ENCODE measurements at places on chromosomes 12 and 14.

DNA sequence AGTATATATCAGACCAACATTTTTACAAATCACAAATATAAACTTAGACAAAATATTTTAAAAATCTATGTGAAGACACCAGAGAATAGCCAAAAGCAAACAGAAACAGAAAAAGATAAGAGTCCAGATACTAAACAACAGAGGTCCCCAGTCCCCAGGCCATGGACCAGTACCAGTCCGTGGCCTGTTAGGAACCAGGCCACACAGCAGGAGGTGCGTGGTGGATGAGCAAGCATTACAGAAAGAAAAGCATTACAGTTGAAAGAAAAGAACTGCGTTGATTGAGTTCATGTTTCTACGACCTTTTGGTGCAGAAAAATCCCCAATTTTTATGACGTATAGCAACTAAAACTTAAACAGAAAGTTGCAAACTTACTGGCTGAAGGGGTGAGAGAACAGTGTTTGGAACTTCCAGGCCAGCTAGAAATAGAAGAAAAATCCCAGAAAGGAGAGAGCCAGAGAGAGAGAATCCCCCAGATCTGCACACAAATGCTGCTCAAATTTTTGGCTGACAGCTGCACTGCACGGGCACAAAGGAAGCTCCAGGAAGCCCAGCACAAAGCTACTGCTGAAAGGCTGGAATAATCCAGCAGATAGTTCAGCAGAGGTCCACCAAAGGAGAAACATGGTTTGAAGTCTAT lies 159.6 kb upstream of the C14orf180 start:
- no peak for DNase-seq

- no peak for DNase-seq
These were observed 27.9 kb upstream of the ATP2A2 start for GRCh38 chr12:110253176-110253575.

DNA sequence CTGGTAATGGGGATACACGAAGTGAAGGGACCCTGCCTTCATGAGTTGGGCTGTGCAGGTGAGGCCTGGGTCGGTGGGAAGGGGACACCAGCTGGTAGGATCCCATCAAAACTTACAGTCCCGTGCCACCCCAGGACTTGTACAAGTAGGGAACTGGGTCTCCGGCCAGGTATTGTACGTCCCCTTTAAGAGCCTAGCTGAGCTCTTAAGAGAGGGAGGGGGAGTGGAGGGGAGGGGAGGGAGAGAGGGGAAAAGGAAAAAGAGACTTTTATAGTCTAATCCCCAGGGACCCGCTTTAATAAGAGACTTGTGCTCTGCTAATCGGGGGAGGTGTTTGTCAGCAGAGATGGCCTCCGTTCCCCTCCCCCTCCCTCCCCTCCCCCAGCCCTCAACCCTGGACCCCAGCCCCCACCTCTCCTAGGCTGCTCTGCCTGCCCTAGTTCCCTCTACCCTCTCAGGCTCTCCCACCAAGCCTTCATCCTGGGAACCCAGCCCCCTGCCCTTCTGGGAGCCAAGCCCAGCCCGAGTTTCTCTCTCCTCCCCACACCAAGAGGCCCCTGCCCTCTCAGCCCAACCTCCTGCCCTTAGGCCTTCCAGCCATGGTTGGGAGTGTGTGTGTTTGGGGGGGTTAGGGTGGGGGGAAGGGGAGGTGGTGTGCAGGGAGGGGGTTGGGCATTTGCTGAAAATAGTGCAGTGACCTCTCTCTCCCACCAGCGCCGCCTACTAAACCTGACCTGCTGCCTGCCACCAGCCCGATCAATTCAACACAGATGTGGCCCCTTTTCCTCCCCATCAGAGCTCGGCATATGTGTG lies 2.6 kb downstream of the GDF11 start:
- no peak for DNase-seq

DNA sequence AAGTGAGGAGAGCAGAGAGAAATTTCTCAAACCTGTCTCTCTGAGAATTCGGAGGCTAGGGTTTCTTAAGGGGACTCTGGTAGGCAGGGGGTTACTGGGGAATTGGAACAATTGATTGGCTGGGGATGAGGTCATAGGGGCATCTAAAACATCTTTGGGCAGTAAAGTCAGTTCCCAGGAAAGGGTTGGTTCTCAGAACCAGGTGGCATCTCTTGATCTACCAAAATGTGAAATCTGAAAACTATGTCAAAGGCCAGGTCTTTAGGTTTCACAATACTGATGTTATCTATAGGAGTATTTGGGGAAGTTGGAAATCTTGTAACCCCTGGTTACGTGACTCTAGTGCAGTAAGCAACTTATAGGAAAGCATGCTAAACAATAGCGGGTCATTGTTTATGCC lies 6.9 kb downstream of the C12orf75 start:
- DNase-seq = no peak

GRCh38 chr12:112664569-112664968 lies 127.0 kb upstream of the RPH3A start:
- no peak for DNase-seq

- DNase-seq = no peak
These were observed at the start of gene FGD4 for GRCh38 chr12:32399370-32400113. TSS of gene FGD4 (plus strand) at chr12:32399558.

DNA sequence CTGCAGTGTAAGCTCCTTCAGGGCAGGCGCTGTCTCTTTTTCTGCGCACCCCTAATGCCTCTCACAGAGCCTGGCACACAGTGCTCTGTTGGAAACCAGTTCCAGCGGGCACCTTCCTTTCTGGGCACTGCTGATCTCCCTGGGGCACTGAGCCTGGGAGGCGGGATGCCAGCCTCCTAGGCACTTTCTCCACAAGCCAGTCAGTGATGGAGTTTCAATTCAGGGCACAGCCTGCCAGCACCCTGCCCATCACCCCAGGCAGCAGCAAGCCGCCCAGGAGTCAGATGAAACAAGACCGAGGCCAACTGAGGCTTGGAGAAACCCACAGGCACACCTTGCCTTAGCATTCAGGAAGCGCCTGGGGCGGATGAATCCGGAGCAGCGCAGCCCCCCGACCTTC lies 5.7 kb upstream of the CTDSP2 start:
- DNase-seq = no peak

DNA sequence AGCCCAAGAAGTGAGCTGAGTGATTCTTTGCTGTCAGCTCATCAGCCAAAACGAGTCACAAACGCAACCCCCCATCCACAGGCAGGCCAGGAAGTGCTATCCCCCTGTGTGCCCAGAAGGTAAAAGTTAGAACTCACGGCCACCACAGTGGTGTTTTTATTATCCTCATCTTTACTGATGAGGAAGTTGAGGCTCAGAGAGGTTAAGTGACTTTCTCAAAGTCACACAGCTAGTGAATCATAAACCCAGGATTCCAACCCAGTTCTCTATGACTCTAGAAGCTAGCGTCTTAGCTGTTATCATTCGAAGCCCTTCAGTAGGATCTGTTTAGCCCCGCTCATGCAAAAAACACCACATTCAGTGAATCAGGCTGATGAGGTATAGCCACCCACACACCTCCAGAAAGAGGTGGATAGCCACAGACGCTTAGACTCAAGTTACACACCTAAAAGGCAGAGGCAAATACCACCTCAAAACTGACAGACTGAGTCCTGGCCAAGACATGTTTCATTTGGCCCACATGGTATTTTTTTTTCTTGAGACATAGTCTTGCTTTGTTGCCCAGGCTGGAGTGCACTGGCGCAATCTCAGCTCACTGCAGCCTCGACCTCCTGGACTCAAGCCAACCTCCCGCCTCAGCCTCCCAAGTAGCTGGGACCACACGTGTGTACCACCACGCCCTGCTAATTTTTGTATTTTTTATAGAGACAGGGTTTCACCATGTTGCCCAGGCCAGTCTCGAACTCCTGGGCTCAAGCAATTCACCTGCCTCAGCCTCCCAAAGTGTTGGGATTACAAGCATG lies 100.7 kb downstream of the SCARB1 start:
- no peak for DNase-seq

GRCh38 chr14:20512177-20512905 lies 7.0 kb downstream of the RNASE10 start:
- DNase-seq = no peak

- DNase-seq = no peak
These were observed 8.7 kb downstream of the CLEC7A start for GRCh38 chr12:10121278-10121677.

- no peak for DNase-seq
These were observed 9.1 kb downstream of the NTF3 start for GRCh38 chr12:5440978-5441377.

- DNase-seq = no peak
These were observed 166.9 kb downstream of the NELL2 start for GRCh38 chr12:44709166-44709565.

DNA sequence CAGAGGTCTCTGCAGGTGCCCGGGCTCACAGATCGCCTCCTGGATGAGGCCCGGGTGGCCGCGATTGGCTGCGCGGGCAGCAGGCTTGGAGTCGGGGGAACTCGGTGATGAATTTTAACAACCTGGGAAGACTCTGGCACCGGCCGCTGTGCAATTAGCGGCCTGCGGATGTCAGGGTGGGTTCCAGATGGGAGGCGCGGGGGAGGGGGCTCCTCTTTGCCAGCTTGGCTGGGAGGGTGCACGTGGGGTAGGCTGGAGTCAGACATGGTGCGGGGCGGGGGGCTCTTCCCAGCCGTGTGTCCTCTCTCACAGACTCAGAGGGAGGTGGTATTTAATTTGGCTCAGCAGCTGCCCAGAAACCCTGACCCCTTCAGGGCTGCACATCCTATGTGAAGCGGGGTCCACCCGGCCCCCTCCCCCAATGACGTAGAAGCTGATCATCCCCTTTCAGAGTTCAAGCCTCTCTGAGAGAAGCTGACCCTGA lies 81.4 kb downstream of the KIF26A start:
- no peak for DNase-seq

- no peak for DNase-seq
These were observed 230.8 kb upstream of the NAV3 start for GRCh38 chr12:77599782-77600467.

DNA sequence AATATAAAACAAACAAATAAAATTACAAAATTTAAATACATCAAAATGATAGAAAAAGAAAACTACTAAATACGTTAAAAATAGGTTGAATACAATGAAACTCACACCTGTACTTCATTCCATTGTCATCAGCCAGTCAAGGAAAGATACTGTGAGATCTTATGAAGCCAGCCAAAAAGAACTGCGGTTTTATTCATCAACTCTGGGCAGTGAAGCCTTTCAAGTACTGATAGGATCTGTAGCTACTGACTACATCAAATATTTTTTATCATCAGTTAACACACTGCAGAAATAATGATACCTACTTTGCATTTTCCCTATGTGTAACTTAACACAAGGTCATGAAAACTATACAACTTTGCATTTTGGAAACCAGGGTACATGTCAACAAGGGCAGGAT lies 46.3 kb upstream of the FAR2 start:
- no peak for DNase-seq

GRCh38 chr14:56057071-56057741 lies 61.0 kb upstream of the PELI2 start:
- no peak for DNase-seq

DNA sequence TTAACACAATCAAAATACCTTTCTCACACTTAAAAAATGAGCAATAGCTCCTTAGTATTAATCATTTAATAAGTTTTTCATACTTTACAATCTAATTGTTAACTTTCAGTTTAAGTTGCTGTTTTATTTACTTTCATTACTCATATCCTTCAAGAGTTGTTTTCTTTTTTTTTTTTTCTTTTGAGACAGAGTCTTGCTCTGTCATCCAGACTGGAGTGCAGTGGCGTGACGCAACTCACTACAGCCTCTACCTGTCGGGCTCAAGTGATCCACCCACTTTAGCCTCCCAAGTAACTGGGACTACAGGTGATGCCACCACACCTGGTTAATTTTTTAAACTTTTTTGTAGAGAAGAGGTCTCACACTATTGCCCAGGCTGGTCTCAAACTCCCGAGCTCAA lies 16.1 kb downstream of the ZBTB1 start:
- DNase-seq = no peak

DNA sequence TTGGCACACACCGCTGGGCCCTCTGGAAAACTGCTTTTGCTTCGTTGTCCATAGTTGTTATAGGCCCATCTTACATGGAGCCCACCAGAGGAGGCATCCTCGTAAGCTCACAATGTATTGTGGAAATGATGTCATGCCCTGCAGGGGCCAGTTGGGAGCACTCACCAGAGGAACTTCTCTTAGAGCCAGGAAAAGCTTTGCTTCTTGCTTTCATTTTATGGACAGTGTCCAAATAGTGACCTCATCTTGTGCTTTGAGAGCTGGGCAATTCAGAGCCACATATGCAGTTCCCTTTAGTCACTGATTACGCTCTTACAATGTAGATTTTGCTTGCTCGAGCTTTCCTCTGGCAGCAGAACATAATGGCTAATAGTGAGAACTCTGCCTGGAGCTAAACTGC lies 275.6 kb downstream of the AACS start:
- DNase-seq = no peak

DNA sequence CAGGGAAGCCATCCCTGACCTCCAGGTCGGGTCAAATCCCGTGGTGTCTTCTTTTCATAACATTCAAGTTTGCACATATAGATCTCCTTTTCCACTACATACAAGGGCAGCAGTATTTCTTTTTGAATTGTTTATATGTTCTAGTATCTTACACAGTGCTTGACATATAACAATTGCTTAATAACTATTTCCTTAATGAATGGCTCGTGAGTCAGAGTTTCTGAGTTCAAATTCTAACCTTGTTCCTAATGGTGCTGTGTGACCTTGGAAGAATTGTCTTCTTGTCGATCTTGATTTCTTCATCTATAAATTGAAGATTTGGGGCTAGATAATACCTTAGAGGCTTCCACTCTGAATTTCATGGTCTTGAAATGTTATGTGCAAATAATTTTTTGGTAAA lies 57.2 kb upstream of the PELI2 start:
- DNase-seq = no peak

Data from activated naive CD4-positive, alpha-beta T cell (primary cell).